DMS153 (cell line): ENCODE measurements at places on chromosomes 3 and 15.

DNA sequence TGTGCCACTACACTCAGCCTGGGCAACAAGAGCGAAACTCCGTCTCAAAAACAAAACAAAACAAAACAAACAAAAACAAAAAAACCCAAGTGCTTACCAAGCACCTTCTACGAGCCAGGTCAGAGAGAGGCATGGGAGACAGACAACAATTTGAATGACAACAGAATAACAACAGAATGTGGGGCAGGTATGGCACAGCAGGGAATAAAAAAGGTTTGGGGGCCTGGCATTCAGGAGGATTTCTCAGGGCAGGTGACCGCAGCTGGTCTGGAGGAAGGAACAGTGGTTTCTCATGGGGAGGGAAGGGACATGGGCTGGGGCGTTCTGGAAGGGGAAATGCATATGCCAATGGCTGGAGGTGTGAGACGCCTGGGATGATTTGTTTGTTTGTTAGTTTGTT, 22.5 kb upstream of the PARL start:
- no peak for DNase-seq

DNA sequence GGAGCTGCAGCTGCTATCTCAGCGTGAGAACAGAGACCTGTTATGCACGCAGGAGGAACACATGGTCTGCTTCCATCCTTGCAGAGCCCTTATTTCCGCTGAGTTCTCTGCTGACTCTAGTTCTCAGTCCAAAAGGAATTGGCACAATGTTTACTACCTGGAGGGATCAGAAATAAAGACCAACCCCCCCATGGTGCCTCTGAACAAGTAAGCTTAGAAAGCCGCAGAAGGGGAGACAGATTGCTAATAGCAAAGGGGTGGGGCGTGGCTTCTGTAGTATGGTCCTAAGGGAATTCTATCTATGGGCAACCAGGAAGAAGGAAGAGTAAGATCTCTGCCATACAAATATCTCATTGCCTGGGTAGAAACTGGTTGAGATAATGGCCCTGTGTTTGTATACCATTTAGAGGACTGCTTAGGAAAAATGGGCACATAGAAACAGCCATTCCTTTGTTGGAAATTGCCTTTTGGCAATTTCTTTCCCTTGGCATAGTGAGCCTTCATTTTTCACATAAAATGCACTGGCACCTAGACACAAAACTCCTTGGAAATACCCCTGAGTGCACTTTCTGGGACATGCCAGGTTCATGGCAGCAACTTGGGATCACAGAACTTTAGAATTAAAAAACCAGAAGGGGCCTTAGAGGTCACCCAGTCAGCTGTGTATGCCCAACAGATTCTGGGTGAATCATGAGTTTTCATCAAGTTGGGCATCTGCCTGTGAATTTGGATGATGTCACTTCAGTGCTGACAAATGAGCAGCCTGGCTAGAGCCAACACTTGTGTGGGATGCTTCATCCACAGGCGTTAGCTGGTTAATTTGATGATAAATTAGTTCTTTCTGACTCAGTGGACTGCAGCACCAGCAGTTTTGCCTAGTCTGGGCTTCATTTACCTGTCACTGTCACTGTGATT, 57.4 kb upstream of the STXBP5L start:
- peak; percentile 89 for DNase-seq

GRCh38 chr15:35925275-35926006, 379.5 kb upstream of the DPH6 start:
- no peak for DNase-seq

- DNase-seq: no peak
Measured at GRCh38 chr3:43405888-43406642, 119.7 kb downstream of the SNRK start.

DNA sequence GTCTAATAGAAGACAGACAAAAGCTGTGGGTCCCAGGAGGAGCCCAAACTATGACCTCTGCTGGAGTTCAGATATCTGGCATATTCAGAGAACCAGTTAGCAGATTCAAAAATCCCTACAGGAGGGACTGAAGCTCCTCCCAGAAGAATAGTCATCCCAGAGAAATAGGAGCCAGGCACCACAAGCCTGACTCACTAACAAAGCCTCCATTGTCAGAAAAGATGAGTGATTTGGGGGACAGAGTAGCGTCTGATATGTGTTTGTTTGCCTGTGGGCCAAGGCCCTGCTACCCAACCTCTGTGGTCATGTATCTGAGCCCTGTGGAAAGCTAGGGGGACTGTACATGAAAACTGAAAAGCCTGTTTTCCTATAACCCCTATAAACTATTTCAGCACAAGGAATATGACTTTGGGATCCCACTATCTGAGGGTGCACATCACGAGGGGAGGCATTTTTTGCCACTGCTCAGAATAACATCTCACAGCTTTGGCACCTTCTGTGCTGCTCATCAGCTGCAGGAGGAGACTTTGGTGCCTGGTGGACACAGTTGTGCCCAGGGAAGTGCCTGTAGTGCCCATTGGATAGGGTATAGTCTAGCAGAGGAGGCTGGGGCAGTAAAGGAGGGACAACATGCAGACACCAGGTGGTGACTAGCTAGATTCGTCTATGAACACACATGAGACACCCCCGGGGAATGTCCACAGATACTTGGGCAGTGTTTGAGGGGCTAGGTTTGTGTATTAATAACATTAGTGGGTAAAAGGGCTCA, 9.7 kb upstream of the LARP6 start:
- no peak for DNase-seq

- no peak for DNase-seq
Measured at GRCh38 chr3:63814237-63814636, 4.9 kb upstream of the C3orf49 start.

DNA sequence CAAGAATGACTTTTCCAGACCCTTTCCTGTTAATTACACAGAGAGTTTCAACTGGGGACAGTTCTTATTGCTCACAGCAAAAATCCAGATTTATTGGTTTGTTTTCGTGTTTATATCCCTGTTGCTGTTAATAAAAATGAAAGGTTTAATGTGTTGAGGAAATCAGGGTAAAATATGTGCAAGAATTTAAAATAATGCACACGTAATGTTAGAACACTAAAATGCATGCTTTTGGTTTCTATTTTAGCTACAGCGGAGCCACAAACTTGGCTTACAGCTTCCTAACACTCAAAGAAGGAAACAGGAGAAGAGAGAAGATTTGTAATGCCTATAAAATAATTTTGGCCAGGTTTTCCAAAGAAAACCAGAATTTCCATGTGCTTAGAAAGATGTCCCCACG, 62.7 kb downstream of the CASR start:
- no peak for DNase-seq

GRCh38 chr3:153601374-153601853, 439.4 kb downstream of the RAP2B start:
- DNase-seq: no peak

DNA sequence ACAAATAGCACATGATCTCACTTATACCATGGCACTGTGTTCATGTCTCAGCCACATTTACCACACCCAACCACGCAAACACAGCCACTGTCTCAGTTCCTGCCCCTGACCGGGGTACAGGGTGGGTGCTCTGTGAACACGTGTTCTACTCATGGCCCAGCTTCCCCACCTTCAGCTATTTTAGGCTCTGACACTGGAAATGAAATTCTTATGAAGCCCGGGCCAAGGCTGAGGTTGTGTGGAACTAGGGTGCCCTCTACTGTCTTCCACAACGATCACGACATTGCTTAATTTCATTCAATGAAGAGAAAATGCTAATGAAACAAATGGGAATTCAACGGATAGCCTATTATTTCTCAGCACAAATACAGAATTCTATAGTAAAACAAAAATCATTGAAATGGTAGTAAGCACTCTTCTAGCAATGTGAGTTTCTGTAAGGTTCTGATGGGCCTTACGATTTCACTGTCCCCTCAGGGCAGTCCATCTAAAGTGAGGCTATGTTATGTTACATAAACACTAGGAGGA, 2.1 kb upstream of the GABRA5 start:
- DNase-seq: no peak

DNA sequence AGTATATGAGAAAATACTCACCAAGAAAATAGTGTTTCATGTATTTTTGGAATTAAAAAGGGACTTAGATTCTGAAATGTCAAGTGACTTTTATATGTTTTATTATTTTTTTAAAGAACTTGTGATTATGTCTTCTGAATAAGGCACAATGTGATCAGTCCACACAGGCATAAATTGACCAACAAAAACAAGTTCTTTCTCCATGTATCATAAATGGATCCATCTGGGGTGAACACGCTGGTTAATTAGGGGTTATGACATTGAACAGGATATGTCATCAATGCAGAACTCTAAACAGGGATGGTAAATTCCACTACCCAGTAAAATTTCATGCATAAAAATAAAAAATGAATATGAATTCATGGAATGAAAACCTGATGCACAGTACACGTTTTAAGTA, 31.3 kb upstream of the PIK3CA start:
- DNase-seq: no peak

DNA sequence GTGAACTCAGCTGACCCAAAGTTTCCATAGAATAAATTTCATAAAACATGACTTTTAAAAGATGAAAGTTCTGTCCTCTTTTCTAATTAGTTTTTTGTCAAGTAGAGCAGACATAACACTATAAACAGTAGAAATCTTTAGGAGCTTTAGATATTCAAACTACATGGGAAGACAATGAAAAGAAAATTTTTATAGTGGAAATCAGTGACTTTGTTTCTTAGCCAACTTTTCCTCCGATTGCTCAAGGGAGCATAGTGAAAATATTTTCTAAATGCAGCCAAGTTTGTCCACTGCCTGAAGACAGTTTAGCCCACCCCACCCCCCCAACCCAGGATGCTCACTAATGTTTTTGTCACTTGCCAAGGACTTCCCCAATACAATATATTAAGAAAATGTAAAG, 114.9 kb downstream of the PLD1 start:
- no peak for DNase-seq

GRCh38 chr15:98513428-98513986, 134.8 kb upstream of the IGF1R start:
- no peak for DNase-seq

DNA sequence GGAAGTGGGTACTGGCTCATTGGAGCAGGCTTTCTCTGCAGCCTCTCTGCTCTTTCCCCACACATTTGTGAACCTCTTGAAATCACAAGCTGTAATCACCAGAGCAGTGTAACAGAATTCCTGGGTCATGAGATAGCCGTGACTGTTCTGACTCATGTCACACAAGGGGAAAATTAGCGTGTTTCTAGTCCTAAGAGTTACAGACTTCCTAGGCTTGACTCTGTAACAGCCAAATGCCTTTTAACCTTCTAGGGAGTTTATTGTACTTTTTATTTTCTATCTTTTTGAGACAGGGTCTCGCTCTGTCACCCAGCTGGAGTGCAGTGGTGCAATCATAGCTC, 54.7 kb upstream of the TRAK1 start:
- no peak for DNase-seq

- no peak for DNase-seq
Measured at GRCh38 chr3:17505856-17506255, 236.6 kb downstream of the TBC1D5 start.

GRCh38 chr3:138459619-138460535, 25.5 kb downstream of the ESYT3 start:
- no peak for DNase-seq

- no peak for DNase-seq
Measured at GRCh38 chr3:122502139-122502538, 12.6 kb downstream of the KPNA1 start.

DNA sequence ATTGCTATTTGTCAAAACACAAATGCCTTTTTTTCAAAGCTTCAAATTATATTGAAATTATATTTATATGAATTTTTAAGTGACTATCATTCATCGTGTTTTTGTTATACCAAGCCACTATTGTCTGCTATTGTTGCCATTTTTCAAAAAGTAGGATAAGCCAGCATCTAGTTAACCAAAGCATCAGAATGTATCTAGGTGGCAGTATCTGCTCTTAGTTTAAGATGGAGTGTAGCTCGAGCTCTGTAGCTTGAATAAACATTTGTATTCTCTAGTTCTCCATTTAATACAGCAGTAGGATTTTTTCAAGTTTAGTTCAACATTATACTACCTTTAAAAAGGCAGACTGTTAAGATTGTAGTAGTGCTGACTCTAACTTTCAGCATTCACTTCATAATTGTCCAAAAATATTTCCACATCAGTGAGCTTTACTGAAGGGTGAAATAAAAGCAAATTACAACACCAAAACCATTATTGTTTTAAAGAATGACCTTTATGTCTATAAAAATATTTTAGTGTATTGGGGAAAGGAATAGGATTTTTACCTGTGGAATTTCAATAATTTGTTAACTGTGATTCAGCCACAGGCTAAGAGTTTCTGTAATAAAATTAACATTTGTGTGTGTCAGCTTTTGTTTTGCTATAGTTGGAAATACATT, 19.6 kb upstream of the C15orf61 start:
- DNase-seq: no peak
